Fibroblast of lung (primary cell): ENCODE measurements at places on chromosomes 13 and 19.

GRCh38 chr19:53958823-53959757 lies 3.6 kb upstream of the CACNG8 start:
- DNase-seq, result no peak

DNA sequence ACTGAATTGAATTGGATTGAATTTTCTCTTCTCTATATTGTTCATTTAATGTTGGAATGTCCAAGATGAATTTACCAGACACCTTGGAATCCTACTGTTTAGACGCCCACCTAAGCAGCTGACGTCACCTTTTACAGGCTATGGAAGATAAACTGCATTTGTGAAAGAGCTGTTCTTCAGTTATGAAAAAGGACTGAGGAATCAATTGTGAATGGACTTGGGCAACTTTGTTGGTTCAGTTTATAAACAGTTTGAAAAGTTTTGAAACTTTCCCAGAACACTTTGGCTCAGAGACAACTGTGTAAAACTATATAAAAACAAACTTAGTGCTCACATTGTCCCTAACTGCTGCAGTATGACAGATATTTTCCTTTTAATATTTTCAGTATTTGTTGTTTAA lies 590.8 kb upstream of the SPRY2 start:
- DNase-seq, result peak; percentile 5

- DNase-seq, result no peak
Observed at GRCh38 chr13:95605448-95606125, 38.9 kb downstream of the DZIP1 start.

GRCh38 chr13:41389580-41389979 lies 67.8 kb upstream of the RGCC start:
- no peak for DNase-seq

DNA sequence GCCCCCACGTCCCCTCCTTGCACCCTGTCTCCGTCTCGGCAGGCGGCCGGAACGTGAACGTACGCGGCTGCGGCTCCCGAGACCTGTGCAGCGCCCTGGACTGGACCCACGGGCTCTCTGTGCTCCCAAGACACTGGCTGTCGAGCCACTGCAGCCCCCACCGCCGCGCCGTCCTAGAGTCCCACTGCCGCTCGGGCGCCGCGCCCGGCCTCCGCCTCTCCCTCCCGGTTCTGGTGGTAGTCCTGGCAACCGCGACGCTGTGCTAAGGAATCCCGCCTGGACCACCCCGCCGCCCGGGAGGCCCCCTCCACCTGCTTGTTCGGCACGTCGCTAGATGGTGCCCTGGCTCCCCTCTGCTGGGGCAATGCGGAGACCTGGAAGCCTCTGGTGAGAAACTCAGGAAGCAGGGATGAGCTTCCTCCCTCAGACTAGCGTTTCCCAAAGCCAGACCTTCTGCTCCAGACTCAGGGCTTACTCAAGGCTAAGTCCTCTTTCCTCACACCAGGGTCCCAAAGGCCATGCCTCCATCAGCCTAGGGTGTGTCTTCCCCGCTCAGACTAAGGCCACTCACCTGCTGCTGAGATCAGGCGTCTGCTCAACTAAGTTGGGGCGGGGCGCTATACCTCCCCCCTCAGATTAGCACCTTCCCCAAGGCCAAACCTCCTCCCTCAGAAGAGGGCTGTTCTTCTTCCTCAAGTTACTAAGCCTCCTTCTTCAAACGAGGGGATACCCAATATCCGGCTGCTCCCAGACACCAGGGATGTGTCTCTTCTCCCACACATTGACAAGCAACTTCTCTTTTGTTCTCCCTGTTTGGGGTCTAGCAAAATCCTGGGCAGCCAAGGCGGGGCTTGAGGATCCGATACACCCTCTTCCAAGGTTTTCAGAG lies 16.1 kb upstream of the IRGC start:
- DNase-seq, result peak; percentile 52

GRCh38 chr19:16168465-16169081 lies 4.8 kb downstream of the CIB3 start:
- DNase-seq, result peak; percentile 28

DNA sequence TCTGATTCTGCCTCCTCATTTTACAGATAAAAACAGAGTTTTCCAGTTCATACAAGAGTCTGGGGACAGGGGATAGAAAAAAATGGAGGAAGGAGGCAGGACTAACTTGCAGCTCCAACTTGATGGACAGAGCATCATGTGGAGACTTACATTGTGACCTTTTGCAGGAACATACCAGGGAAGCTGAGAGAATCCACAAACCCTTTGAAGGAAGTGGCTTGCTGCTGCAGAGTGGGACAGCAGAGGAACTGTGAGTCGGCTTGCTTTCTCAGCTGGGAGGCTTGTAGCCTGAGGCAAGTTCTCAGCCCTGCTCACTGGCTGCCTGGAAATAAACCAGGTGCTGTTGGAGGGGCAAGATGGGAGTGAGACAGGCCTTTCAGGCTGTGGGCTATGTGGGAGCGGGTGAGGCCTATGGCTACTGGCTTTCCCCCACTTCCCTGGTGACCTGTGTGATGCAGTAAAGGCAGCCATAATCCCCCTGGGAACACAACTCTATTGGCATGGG lies 614.4 kb downstream of the KCTD12 start:
- DNase-seq, result no peak

- DNase-seq, result peak; percentile 80
Observed at GRCh38 chr13:51803422-51804294, at the start of gene DHRS12. Gene DHRS12, minus strand, starts transcription at chr13:51804163. Its CDS starts 4,504 bp downstream, at chr13:51799659.

- no peak for DNase-seq
Observed at GRCh38 chr19:1045247-1045603, 5.3 kb downstream of the ABCA7 start.

- peak; percentile 42 for DNase-seq
Observed at GRCh38 chr13:65660731-65661130, 1569.4 kb downstream of the PCDH9 start.

DNA sequence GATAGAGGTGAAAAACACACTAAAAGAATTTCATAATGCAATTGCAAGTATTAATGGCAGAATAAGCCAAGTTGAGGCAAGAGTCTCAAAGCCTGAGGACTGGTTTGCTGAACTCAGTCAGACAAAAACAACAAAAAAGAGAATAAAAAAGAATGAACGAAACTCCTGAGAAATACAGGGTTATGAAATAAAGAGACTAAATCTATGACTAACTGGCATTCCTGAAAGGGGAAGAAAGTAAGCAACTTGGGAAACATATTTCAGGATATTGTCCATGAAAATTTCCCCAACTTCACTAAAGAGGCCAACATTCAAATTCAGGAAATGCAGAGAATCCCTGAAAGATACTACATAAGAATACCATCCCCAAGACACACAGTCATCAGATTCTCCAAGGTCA lies 47.8 kb downstream of the UBL3 start:
- no peak for DNase-seq

- DNase-seq, result peak; percentile 99
Observed at GRCh38 chr19:54463531-54464043, at the start of gene LENG9. Gene LENG9, minus strand, starts transcription at chr19:54463778. Its CDS starts 252 bp downstream, at chr19:54463526.

- DNase-seq, result peak; percentile 89
Observed at GRCh38 chr19:41218615-41219507, at the start of gene AXL. Gene AXL, plus strand, starts transcription at chr19:41219223. Its CDS starts 170 bp downstream, at chr19:41219393.

GRCh38 chr19:40921005-40921897 lies 39.2 kb upstream of the CYP2A7 start:
- DNase-seq, result peak; percentile 6

DNA sequence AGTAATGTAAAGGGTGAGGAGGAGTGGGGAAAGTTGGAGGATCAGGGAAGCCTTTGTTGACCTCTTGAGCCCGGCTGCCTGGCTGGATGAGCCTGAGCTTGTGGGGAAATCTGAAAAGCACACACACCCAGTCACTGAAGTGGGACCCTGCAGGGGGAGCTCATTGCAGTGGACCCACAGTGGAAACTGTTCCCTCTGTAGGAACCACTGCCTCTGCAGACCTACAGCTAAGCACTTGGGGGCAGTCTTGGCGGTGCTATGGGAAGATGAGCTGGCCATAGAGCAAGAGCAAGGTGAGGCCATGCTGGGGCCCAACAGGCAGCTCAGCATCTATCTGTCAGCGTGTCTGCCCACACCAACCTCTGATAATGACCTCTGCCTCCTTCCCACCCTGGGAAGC lies 294.8 kb downstream of the TSHZ3 start:
- peak; percentile 63 for DNase-seq

DNA sequence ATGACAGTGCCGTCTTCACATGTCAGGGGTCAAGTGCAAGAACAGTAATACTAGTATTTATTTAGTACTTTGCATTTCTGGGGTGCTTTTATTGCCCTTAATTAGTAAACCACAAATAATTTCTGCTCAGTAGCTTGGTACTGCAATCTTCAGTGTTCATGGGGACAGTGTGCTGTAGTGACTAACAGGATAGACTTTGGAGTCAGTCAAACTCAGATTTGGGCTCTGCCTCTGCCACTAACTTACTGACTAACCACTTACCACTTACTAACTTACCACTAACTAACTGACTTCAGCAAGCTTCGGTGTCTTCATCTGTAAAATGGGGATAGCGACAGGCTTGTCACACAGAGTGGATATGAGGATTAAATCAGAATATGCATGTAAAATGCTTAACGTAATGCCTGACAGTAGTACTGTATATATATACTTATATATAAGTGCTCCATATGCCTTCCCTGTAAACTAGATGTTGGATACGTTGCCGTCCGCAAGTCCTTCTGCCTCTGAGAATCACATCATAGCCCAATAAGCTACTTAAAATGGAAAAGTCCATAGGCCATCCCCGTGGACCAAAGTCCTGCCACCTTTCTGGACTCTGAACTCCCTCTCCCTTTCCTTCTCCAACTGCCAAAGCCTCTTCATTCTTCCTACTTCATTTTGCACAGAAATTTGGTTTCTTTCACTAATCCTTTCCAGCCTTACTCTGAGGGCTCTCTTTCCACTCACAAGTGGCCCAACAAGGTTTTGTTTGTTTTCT lies 158.1 kb downstream of the ZIC5 start:
- DNase-seq, result no peak

DNA sequence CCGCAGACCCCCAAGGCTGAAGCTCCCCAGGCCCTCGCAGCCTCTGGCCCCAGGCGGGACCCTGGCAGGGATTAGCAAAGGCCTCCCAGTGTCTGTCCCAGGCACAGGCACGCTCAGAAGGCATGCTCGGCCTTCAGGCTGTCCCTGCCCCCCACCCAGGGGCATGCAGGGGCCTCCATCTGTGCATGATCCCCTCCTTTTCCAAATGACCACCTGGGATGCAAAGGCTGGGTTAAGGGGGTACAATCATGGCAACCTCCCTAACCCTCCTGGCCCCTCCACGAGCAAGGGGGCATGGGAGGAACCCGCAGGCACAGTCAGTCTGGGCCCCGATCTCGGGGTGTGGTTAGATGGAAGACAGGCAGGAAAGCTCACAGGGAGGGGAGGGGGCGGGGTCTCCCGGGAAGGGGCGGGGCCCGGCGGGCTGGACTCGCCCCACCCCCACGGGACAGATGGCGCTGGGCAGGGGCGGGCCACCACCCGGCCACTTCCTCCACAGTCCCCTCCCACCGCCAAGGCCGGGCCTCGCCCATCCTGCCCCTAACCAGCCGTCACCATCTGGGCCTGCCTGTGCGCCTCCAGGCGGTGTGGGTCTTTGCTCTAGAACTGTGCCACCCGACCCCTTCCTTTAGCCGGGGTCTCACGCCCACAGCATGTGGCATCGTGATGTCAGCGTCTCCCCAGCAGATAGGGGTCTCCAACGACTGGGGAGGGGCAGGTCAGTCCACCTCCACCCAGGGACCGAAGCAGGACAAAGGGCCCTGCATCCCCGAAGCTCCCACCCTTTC lies 7.0 kb upstream of the REXO1 start:
- DNase-seq, result peak; percentile 65

DNA sequence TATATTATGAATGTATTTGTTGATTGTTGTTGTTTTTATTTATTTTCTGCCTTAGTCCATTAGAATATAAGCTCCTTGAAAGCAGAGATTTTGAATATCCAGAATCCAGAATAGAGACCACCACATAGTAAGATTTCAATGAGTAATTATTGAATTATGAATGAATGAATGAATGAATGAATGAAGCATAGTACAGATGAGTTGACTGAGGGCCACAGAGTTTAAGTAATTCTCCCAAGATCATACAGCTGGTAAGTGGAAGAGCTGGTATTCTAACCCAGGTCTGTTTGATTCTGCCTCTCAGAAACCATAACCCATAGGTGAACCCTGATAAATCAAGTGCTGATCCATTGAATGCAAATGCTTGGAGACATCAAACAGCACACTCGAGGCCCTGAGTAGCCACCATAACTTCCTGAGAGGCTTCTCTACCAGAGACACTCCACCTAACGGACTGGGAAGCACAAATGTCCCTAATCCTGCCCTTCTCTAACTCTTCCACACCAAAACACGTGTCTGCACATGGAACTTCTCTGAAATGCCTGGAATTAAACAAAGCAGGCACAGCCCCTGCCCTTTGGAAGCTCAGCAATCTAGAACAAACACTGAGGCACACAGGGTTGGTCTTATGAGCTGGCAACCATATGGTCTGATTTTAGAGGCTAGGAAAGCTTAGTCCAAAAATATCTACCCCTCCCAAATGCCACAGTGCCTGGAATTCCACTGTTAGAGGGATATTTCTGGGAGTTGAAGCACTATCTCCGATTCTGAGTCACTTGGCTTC lies 190.1 kb downstream of the FOXO1 start:
- peak; percentile 86 for DNase-seq

DNA sequence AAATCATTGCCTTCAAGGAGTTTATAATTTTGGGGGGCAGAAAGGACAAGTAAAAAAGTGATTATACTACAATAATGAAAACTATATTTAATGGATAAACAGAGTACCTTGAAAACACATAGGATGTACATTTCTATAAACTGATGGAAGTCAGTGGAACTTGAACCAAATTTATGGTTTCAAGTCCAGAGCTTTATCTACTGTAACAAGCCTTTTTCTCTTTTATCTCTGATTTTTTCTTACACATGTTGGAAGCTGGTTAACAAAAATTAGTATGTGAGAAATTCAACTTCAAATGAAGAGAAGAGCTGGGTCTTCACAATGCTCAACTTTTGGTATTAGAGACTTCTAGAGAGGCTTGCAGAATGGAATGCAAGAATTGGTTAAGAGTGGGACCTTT lies 393.6 kb downstream of the LMO7 start:
- no peak for DNase-seq

GRCh38 chr19:14979476-14980255 lies at the start of gene SLC1A6:
Gene SLC1A6, minus strand, starts transcription at chr19:14979864. Its CDS starts 6,954 bp downstream, at chr19:14972910.
- DNase-seq, result no peak

- DNase-seq, result no peak
Observed at GRCh38 chr19:39479916-39480315, 722 bp upstream of the TIMM50 start.

DNA sequence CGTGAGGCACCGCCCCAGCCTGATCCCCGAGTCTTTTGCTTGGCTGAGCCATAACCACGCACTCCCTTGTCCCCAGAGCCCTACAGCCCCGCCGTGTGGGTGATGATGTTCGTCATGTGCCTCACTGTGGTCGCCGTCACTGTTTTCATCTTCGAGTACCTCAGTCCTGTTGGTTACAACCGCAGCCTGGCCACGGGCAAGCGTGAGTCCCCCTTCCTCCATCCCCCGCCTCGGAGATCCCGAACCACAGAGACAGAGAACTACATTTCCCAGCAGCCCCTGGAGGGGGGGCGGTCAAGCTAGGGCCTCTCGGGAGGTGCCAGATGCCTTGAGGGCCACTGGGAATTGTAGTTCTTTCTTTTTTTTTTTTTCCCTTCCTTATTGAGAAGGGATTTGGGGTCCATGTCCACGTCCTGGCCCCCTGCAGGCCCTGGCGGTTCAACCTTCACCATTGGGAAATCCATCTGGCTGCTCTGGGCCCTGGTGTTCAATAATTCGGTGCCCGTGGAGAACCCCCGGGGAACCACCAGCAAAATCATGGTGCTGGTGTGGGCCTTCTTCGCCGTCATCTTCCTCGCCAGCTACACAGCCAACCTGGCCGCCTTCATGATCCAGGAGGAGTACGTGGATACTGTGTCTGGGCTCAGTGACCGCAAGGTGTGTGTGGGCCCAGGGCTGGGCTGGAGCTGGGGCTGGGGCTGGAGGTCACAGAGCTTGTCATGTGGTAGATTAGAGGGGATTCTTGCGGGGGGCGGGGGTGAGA lies 25.9 kb downstream of the GRIN2D start:
- DNase-seq, result peak; percentile 42
